Glomerular endothelial cell (primary cell): ENCODE measurements at places on chromosomes 4 and X.

GRCh38 chrX:40147971-40148370 is 50.2 kb upstream of the BCOR start:
- no peak for DNase-seq

- DNase-seq = no peak
These were observed 609.8 kb downstream of the ZNF674 start for GRCh38 chrX:45935408-45935807.

GRCh38 chrX:85359051-85359450 is 20.4 kb downstream of the POF1B start:
- no peak for DNase-seq

GRCh38 chr4:121564840-121565375 is 131.9 kb downstream of the ANXA5 start:
- no peak for DNase-seq

DNA sequence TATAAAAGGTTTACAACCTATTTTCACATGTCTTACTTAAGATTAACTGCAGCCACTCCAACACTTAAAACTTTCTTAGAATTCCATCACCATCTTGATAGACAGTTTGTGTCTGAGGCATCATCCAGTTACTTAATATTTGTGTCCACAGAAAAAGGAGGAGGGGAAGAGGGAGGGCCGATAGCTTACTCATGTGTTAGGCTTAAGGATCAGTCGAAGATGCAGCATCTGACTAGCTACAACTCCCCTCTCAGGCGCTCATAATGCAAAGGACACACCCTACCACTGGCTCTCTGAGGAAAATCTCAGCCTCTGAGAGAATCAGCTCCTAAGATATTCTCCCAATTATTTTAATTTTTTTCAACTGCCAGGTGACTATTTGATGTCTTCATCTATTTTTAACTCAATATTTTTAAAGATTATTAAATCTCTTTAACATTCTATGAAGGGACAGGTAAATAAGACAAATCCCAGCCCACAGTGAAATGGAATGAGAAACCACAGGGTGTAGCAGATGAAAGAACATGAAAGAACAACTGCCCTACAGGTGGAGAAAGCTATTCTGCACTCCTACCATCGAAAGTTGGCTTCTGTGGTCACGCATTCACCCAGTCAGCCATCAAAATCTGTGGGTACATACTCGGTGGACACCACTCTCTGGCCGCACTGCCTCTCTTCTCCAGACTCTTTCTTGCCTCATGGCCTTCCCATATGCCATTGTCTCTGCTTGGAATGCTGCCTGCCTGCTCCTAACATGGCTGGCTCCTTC is 48.0 kb downstream of the ARAP2 start:
- DNase-seq = no peak

DNA sequence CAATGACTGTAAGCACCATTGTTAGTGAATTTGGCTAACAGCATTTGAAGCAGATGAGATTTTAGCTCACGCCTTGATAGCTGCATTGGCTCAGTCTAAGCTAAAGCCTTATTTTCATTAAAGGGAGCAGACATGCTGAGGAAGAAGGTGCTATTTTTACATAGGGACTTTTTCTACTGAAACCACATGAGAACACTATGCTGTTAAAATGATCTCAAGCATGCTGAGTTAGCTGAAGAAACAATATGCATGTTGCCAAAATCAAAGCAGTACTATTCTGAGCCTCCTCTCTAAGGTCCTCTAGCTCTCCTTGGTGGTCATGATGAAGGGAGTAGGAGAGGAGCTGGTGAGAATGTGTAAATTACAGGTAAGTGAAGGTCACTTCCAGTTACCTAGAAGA is 134.4 kb upstream of the JADE1 start:
- DNase-seq = no peak

- no peak for DNase-seq
These were observed 182.7 kb downstream of the KDR start for GRCh38 chr4:54942721-54943120.

DNA sequence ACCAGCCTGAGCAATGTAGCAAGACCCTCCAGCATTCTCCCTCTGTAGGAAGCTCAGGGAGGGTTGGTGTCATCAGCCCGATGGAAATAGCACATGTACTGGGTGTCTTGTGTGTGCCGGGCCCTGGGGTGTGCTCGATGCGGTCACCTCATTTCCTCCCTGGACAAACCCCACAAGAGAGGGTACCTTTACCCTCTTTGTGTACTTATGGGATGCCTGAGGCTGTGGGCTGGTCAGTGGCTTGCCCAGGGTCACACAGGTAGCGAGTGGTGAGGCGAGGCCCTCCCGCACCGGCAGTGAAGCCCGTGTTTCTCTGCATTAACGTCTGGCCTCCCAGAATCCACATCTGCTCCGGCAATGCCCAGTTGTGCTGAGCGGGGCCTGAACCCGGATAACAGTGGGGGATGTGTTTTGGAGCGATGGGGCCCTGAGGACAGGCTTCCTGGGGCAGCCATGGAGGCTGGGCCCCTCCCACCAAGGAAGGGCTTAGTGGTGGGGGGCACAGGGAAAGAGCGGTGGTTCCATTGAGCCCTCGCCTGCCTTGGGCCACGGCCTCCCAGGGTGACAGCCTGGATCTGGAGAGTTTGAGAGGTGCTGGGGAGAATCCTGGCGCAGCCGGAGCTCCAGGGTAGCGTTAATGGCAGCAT is 8.1 kb downstream of the PSAPL1 start:
- no peak for DNase-seq

- DNase-seq = no peak
These were observed 17.9 kb downstream of the P2RY8 start for GRCh38 chrX:1519022-1519497.

DNA sequence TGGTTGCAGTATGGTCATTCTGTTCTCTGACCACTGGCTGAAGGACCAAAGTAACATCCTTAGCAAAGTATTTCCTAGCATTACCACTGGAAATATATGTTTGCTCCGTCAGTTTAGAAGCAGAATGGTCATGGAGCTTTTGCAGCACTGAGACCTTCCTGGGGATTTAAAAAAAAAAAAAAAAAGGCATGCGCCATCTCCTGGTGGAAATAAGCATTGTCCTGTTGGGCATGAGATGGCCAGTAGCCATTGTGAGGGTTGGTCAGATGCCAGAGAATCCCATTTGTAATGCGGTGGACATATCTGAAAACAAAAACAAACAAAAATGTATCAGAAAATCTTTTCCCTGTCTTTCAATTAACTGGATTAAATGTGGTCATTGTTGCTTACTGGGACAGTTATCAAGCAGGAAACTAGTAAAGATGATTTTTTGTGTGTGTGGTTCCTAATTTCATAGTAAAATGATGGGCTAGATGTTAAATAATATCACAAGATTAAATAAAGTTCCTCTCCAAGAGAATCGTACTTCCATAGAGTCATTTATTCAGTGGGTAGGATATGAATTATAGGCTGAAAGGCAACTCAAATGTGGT is 139.6 kb downstream of the SOWAHB start:
- DNase-seq = no peak

DNA sequence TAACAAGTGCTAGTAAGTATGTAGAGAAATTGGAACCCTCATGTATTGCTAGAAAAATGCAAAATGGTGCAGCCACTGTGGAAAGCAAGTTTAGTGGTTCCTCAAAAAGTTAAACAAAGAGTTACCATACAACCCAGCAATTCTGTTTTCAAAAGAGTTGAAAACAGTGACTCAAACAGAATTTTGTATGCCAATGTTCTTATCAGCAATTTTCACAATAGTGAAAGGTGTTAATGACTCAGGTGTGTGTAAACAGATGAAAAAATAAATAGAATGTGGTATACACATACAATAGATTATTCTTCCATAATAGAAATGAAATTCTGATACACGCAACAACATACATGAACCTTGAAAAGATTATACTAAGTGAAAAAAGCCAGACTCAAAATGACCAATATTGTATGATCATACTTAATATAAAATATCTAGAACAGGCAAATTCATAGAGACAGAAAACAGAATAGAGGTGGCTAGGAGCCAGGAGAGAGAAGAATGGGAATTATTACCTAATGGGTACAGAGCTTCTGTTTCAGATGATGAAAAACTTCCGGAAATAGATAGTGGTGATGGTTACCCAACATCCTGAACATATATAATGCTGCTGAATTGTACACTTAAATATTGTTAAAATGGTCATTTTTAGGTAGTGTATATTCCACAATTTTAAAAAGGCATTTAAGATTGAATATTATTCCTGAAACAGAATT is 51.6 kb downstream of the WDFY3 start:
- DNase-seq = no peak

DNA sequence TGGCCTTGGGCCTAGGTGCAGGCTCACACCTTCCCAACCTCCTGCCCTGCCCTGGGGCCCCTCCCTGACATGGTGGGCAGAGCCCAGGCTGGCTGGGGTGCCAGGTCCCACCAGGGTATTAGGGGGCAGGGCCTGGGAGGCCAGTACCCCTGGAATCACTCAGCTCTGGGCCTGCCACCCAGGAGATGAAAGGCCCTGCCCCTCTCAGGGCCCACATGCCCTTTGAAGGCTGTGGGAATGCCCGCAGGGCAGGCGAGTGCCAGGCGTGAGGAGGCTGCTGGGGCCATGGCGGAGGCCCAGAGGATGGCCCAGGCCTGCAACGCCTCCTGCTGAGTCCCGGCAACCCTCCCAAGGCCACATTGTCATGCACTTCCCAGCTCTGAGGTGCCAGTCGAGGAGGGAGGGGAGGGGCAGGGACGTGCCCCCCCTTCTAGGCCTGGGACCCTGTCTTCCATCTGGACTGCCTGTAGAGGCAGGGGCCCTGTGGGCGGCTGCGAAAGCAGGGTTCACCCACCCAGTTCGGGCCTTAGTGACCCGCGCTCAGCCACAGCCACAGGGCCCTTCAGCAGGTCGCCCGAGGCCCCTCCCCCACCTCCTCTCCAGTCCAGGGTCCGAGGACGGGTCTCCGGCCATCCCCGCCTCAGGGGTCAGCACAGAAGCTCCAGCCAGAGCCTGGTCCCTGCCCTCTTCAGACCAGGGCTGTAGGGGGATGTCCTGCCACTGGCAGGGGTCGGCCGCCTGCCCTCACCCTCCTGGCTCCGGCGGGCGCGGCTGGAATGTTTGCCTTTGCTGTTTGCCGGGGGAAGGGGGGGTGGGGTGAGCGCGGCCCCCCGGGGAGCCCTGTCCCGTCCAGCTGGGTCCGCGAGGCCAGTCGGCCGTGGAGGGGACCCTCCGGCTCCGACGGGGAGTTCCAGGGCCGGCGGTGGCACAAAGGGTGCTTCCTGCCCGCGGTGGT is 26.7 kb upstream of the FGFR3 start:
- no peak for DNase-seq

DNA sequence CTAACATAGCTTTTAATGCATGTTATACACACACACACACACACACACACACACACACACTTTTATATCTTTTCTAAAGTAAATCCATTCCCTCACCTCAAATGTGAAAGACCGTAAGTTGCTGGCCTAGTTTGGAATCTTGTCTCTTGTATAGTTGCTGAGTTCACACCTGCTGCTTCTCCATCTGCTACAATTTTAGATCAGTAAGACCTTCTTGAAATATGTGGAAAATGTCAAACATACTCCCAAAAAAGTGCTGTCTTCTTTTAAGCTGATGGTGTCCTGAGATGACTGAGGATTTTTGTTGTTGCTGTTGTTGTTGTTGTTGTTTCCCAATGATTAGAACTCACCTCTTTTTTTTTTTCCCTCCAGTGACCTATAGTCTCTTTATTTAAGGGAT is 121.3 kb downstream of the SNCA start:
- DNase-seq = no peak

DNA sequence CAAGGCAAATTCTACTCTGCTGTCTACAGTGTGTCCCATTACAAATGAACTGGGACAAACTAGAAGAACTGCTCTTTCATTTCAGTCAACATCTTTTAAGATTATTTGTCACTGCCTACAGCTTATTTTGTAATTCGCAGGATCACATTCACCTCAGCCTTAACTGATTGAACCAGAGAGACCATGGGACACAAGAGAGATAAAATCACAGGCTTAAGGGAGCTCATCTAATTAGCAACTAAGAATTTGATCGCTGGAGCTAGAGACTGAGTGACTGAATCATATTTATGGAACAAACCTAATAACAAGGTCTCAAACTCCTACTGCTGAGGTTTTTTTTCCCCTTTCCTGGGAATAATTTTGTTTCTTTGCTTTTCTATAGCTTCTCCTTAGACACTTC is 898.2 kb downstream of the PCDH18 start:
- DNase-seq = no peak

DNA sequence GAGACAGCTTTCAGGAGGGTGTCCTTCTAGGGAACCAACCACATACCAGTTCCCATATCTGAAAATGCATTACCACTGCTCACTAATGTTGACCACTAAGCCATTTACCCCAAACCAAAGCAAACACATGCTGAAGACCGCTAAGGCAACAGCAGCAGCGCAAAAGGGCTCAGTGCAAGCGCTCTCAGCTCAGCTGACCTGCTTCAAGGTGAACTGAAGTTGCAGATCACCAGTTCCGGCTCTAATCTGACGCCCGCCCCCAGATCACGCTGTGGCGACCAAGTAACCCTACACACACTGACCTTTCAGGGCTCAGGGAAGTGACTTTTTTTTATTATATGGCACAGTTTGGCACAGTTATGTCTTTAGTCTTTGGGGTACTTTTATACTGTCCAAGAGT is 5.8 kb downstream of the MECP2 start:
- no peak for DNase-seq

GRCh38 chr4:151472711-151473110 is 63.7 kb downstream of the FHIP1A start:
- DNase-seq = no peak

GRCh38 chr4:56084851-56085250 is 136.1 kb downstream of the CEP135 start:
- no peak for DNase-seq

GRCh38 chr4:132614682-132615081 is 534.4 kb upstream of the PCDH10 start:
- no peak for DNase-seq

- no peak for DNase-seq
These were observed 123.0 kb upstream of the GALNT7 start for GRCh38 chr4:173045571-173045970.

GRCh38 chr4:176163041-176163440 is 32.3 kb downstream of the SPATA4 start:
- DNase-seq = no peak

GRCh38 chr4:25117716-25118472 is 42.4 kb downstream of the SEPSECS start:
- DNase-seq = no peak

GRCh38 chrX:69154051-69154450 is 11.2 kb downstream of the PJA1 start:
- no peak for DNase-seq

DNA sequence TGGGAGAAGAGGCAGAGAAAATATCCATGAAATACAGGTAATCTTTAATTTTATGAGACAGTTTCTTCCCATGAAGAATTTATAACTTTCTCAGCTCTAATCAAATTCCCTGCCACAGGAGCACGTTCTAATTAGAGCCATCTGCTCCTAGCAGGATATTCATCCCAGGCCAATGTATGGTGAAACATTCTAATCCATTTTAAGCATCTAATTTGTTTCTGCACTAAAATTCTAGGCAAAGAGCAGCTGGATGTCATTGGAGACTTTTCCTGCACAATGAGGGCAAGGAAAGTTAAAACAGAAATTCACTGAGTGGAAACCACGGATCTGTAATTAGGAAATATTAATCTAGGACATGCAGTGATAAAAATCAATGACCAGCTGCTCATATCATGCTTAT is 107.7 kb upstream of the ZFP42 start:
- DNase-seq = no peak
